GM23338 (cell line): ENCODE measurements at places on chromosomes 7 and 10. TPM values are rescaled to one million over a fixed set of nuclear protein-coding genes. Genes with fewer than 3 reads are reported as not detected.

ACSM6 gene
- not detected in 2 replicates for total RNA-seq

PRPS1L1 gene
- total RNA-seq: not detected in 2 replicates

DNA sequence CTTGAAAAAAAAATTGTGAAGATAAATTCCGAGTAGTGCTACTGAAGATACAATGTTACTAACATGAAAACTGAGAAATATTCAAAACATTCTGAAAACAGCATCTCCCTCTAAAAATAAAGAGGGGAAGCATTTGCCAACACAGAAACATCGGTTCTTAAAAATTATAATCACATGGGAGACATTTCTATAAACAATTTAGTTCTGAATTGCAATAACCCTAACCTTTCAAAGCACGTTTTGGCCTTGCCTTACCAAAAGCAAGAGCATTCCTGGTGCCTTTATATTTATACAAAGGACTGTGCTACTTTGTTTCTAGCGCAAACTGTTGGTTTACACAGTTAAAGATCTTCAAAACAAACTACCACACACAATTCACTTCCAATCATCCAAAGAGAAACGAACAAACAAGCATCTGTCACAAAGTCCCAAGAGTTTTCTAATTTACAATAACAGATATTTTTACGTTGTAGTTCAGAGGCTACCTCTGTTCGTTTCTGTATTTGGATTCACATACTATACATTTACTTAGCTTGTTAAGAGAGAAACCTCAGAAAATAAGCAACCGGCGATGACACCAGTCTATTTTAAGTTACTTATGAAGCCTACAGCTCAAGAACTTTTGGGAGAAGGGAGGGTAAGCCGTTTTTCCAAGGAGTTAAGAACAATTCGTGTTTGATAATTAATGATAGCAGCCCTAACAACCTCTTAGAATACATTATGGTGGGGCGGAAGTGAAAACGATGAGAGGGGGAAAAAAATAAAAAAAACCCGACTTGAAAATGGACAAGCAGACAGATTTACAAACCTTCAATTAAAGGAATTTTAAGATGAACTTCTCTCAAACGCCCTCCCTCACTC is 1.3 kb downstream of the ABI1 start:
- peaks cover 21% of the 10 kb centered on the region for H3K4me1 ChIP-seq
- peak overlapping the region; percentile 92 for H3K4me3 ChIP-seq
- H3K36me3 ChIP-seq: no peaks in the 10 kb centered on the region
- no peaks in the 10 kb centered on the region for H3K27me3 ChIP-seq

MACC1 gene
- 13.4 and 14.2 TPM in 2 replicates for total RNA-seq

DNA sequence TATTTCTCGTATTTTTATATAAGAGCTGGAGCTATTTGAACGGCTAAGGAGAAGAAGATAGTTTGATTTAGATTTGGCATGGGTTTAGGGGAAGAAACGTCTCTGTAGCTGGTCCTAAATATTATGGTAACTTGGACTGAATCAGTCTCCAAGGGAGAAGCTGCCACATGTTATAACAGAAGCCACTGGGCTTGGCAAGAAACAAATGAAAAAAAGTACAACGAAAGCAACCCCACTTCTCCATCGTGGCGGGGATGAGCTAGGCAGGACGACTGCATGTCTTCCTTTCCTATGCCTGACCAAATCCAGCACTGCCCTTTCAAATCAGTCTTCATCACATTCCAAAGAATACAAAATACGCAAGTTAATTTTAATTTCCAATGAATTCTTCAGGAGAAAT is 196.7 kb upstream of the KLF14 start:
- H3K4me1 ChIP-seq: 0 out of 2 replicates have a peak, but pooled peaks cover 4% of the 10 kb centered on the region
- no peak overlapping the region for H3K27ac ChIP-seq
- DNase-seq: no peak
- no peaks in the 10 kb centered on the region for H3K27me3 ChIP-seq
- no peaks in the 10 kb centered on the region for H3K36me3 ChIP-seq
- H3K4me3 ChIP-seq: no peak overlapping the region
